ENCODE measurements at places on chromosomes 12 and 14. TPM values are rescaled to one million over a fixed set of nuclear protein-coding genes. Genes with fewer than 3 reads are reported as not detected.

GRCh38 chr14:80003138-80003537 is 208.2 kb downstream of the DIO2 start:
- no peak for DNase-seq

GRCh38 chr12:46926526-46926925 is 100.7 kb upstream of the SLC38A4 start:
- no peak for DNase-seq

- no peak for DNase-seq
Observed at GRCh38 chr14:89386212-89386886, 30.7 kb downstream of the FOXN3 start.

GRCh38 chr12:127284870-127285431 is 982.0 kb upstream of the TMEM132C start:
- peak; percentile 93 for DNase-seq

DNA sequence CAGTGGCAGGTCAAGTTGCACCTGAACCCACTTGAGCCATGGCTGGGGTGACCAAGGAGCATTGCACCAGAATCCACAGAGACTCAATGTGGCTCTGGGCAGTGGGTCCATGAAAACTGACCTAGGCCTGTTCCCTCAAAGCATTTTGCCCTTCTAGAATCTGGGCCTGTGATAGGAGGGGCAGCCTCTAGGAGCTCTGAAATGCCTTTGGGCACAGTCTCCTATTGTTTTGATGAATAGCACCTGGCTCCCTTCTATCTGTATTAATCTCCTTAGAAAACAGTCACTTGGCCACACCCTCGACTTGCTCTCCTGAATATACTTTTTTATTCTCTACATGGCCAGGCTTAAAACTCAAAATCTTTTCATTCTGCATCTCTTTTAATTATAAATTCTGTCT is 14.1 kb upstream of the KRAS start:
- no peak for DNase-seq

GRCh38 chr12:40971911-40972310 is 216.2 kb upstream of the PDZRN4 start:
- no peak for DNase-seq

DNA sequence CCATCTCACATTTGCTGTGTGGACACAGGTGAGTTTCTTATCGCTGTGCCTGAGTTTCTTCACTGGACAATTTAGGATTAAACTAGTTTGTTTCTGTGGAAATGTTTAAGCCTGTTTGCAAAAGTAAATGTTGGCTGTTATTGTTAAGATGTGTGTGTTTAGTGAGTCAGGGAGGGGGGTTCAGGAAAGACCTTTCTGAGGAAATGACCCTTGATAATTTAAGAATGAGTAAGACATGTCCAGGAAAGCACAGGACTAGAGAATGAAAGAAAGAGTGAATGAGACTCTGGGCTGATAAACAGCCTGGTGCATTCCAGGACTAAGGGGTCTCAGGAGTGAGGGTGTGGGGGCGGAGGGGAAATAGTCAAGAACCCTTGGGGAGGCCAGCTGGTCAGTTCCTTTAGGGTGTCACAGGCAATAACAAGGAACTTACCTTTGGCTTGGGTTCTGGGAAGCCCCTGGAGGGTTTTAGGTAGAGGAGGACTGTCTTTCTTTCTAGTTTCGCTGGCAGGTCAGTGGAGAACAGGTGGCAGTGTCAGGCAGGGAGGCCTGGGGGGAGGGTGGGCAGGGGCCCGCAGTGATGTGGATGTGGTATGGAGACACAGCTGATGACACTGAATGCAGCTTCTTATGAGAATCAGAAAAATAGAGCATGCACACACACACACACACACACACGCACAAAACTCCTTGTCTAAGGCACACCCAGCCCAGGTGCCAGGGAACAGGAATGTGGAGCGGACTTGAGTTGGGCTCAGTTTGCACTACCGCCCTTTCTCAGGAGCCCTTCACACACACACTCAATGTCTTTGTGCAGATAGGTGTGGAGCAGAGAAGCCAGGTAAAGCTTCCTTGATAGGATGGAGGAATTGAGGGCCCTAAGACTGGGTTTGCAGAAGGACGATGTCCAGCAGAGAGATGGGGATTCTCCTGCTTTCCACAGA is 1005.5 kb downstream of the VRK1 start:
- no peak for DNase-seq

DNA sequence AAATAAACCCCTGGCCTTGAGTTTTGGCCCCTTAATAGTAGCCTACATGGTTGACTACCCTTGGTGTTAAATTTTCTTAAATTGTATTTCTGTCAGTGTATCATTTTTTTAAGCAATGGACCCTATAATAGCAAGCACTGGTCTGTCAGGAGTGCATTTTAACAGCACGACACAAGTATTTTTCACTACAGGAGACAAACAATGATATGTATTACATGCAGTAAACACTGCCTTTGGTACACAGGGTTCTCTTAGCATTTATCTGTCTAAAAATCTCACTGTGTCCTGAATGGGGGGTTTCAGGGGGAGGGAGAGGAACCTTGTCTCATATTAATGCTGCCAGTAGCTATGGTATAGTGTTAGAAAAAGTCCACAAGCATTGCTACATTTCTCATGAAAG is 18.4 kb downstream of the LMO3 start:
- no peak for DNase-seq

GRCh38 chr12:132165584-132165983 is 21.3 kb downstream of the NOC4L start:
- no peak for DNase-seq

- no peak for DNase-seq
Observed at GRCh38 chr14:89621009-89621421, 204.0 kb upstream of the FOXN3 start.

DNA sequence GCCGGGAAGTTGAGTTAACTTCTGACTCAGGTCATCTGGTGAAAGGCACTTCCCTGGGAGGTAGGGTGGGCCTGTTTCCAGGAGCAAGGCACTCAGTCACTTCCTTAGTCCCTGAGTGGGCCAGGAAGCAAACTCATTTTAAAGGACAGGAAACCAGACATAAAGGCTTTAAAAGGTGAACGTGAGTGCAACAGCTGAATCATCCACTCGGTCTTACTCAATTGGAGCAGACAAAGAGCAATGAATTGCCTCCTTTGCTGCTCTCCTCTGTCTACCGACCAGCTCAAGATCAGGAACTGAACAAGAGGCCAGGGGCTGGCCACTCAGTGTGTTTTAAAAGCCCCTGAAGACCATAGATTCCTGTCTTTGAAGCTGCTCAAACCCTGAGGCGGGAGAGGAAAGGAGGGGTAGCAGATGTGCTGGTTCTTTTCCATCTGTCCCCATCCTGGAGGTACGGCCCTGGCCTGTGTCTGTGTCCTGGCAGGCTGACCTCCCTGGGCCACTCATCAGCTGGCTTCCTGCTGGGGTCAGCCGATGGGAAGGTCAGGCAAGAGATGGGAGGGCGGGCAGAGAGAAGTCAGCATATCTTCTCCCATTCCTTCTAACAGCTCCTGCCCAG is 148.9 kb downstream of the PPM1H start:
- peak; percentile 86 for DNase-seq

DNA sequence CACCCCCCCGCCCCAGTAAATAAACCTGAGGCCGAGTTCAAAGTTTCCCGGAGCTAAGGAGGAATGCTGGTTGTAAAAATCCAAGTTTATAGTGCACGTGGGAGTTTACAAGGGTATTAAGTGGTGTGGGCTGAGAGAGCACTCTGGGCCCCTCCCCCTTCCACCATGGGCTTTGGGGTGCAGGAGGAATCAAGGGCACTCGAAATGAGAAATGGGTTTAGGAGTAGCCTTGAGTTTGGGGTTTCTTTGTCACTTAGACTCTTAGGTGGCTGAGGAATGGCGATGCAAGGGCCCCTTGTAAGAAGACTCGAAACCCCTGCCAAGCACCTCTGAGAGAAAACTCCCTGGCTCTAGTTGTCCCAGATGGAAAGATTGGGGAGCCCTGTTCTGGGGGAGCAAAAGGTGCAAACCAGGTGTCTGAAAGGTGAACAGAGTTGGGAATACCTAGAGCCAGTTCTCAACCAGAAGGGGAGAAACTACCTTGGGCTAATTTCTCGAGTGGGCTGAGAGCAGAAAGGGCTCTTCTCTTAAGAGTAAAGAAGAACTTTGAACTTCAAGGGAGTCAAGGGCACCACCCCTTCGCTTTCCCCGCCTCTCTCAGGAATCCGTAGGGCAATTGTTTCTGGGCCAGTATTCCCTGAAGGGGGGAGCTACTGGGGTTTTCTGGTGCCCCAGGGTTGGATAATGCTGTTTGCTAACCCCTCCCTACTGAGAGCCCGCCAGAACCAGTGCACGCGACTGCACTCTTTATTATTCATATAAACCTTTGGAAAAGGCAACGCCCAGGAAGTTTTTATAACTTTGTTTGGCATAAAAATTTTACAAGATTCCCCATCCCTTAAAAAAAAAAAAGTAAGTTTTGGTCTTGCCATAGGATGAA is 4.0 kb upstream of the HOTAIR start:
- no peak for DNase-seq

DNA sequence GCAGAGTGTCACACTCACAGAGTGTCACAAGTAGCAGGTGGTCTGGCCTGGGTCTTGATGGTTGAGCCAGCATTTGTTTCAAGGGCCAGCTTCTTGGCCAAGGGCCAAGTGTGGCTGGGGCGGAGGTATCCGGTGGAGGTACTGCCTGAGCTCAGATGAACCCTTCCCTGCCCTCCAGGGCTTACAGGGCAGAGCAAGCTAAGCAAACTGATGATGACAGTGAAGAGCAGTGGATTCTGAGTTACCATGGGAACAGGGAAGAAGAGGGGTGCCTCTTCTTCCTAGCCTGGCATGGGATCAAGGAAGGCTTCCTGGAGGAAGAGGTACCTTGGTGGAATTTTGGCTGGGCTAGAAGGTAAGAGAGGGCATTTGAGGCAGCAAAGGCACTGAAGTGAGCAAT is 35.7 kb downstream of the MVK start:
- DNase-seq = no peak

DNA sequence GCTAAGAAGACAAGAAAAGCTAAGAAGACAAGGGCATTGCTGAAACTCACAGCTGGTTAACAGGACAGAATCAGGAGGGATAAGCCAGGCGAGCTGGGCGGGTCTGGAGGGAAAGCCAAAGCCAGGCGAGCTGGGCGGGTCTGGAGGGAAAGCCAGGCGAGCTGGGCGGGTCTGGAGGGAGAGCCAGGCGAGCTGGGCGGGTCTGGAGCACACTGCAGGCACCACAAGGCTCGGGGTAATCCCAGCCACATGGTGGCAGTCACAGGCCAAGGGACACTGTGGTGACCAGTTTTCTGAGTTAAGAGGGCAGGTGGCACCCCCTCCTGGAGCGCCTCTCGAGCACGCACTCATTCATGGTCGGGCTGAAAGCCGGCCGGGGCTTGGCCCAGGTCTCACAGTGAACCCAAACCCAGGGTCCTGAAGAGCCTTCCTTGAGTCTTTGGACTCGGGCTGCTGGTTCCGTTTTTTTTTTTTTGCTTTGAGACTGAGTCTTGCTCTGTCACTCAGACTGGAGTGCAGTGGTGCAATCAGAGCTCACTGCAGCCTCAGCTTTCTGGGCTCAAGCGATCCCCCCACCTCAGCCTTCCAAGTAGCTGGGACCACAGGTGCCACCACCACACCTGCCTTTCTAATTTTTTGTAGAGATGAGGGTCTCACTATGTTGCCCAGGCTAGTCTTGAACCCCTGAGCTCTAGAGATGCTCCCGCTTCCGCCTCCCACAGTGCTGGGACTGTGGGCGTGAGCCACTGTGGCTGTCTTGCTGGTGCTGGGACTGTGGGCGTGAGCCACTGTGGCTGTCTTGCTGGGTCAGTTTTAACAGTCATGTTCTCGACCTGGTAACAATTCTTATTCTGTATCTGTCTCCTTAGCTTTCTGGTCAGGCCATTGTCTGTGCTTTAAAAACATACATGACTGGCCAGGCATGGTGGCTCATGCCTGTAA is 40.2 kb downstream of the HSP90AA1 start:
- DNase-seq = peak; percentile 46

Gene PPP2R5E
- total RNA-seq = 19.7 TPM

Gene RHEBL1
- 2.9 TPM for total RNA-seq

Gene CLEC14A
- not detected for total RNA-seq
